ENCODE measurements at places on chromosomes 1 and 21.

- DNase-seq, result no peak
These were observed 211.7 kb upstream of the UBE2U start for GRCh38 chr1:63991685-63992084.

DNA sequence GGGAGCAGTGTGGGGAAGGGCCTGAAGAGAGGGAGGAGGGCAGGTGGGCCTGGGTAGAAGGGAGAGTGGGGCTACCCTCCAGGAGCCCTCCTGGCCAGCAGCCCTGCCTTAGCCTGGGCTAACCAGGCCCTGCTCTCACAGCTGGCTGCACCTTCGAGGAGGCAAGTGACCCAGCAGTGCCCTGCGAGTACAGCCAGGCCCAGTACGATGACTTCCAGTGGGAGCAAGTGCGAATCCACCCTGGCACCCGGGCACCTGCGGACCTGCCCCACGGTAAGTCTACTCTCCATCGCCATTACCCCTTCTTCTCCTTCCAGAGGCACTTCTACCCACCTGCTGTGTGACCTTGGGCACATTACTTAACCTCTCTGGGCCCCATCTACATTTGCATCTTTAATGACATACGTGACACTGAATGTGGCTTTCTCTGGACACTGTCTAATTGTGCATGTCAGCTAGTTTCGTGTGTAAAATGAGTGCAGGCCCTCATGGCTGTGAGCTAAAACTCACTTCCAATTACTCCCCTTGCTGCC is 18.9 kb downstream of the PTPRU start:
- no peak for DNase-seq

DNA sequence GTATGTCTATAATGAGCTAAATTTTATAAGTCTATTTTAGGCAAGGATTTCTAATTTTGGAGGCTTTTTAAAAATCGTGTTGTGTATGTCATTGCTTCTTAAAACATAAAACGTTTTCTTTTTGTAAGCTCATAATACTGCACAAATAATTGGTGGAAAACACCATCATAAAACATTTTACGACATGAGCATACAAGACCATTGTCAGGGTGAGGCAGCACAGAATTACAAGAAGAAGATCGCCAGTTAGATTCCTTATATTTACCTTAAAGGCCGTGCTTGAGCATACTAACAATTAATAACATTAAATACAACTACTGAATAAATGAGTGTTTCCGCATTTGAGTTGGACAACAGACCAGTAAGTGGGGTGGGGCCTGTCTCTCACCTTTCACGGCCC is 19.1 kb upstream of the LMX1A start:
- no peak for DNase-seq

DNA sequence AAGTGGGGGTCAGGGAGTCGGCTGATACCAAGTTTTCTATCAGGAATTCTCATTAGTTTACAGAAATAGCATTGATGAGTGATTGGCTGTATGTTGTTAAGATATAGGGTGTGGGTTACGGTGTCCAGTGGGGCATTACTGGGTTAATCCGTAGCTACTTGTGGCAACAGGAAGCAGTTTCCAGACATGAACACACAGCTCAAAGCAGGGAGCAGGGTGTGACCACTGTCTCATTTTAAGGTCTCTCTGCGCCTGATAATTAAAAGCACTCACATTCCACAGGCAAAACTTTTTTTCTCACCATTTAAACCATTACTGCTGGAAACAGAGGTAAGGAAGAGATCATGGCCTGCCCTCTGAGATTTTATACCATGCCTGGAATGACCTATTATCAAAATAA is 114.9 kb downstream of the SIK1 start:
- no peak for DNase-seq

GRCh38 chr1:160519642-160520435 is 3.2 kb downstream of the SLAMF6 start:
- DNase-seq, result no peak

DNA sequence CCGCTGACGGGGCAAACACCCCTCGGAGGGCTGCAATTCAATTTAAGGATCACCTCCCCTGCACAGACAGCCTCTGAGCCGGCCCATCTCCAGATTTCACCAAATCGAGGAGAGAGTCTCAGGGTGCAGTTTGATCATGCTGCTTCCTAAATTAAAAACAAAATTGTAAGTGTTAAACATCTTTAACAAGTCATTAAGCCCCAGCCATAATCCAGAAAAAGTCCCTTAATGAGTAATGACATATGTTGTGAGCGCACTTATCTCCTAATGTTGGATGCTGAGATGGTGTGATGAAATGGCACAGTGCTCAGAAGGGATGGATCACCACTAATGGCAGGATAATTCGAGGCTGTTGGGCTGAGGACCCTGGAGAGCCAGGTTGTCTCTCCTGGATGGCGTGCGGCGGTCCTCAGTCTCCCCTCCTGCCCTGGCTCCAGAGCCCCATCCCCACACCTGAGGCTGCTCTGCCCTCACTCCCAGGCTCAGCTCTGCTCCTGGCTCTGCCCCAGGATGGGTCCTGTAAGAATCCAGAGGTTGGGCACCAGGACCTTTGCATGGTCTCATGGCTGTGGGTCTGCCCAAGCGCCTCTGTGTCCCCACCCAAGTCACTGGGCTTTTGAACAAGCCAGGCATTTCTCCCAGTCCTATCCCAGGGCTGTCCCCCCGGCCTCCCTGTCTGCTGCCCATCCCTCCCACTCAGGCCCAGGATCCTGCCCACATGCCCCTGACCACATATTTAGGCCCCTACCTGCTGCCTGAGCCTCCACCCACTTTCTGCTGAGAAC is 224.4 kb upstream of the POU3F1 start:
- no peak for DNase-seq

GRCh38 chr1:216325946-216326345 is 97.3 kb downstream of the USH2A start:
- no peak for DNase-seq

- no peak for DNase-seq
These were observed 14.9 kb downstream of the ABCA4 start for GRCh38 chr1:94105957-94106529.

GRCh38 chr1:46820076-46820475 is 21.2 kb downstream of the CYP4B1 start:
- DNase-seq, result no peak

- no peak for DNase-seq
These were observed 665.7 kb downstream of the MRPL39 start for GRCh38 chr21:24941316-24942185.

GRCh38 chr1:117181630-117182041 is 29.1 kb downstream of the VTCN1 start:
- no peak for DNase-seq

DNA sequence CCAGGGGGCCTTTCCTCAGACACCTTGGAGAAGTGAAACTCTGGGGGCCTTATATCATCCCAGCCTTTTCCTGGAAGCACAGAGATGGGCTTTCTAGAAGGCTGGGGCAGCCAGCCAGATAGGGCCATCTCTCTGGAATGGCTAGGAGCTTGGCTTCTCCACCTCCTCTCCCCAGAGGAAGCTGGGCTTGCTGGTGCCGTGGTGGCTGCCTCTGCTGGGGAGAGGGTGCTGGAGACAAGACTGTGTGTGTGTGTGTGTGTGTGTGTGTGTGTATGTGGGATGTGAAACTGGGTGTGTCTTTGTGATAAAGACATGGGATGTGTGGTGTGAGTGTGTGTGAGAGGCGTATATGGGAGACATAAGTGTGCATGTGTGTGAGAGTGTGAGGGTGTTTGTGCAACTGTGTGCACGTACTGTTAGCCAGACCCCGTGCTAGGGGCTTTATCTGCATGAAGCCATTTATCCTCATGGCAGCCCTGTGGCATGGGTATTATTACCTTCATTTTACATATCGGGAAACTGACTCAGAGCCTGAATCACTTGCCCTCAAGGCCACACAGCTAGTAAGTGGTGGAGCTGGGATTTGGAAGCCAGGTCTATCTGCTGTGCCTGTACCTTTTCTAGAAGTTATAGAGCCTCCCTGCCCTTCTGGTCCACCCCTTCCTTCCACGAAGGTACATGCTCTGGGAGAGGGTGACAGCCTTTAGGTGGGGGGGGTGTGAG is 44.2 kb downstream of the PTPRU start:
- no peak for DNase-seq

DNA sequence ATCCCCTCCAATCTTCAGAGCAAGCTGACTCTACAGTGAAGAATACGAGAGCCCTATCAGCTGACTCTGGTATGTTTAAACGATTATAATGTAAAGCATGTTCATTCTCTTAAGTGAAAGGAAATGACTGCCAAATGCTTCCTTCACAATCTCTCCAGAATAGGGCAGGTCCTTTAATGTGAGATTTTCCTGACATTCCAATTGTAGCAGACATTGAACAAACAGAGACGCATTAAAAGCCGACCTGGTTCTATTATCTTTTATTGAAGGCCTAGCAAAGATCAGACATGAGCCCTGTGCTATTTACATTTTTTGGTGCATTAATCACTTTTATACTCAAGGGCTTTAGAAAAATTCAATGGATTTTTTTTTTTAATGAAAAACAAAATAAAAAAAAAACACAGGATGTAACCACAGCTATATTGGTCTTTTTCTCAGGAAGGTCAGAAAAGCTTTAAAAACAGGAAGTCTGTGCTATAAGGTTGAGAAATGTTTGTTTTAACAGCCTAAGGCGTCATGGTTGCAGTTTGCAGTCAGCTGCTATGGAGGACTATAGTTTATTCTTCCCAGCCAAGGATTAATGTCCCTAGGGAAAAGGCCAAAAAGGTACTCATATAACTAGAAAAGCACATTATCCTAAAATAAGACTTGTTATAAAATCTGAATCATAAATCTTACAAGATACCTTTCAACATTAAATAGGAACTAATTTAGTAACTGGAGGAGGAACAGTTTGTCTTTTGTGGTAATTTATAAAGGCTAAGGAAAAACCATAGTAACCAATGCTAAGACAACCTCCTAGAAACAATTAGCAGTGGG is 104.8 kb downstream of the RERE start:
- peak; percentile 45 for DNase-seq

DNA sequence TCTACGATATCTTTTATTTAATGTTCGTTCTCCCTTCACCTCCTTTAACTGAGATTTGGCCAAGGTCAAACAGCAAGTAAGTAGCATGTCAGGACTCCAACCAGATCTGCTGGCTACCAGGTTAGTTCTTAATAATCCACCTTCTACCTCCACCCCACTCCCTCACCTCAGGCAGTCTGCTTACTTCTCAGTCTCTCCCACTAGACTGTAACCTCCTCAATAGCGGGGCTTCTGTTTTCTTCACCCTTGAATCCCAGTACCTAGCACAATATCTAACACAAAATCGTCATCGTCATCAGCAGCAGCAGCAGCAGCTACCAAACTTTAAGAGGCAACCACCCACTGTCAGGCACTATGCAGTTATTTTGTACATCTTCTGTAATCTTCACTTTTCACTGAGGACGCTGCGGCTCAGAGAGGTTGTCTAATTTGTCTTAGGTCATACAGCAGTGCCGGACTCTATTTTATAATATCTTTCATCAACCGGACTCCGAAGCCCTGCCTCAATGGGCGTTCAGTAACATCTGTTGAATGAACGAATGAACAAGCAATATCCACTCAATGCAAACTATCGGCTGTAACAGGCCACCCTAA is 859 bp upstream of the MAGI3 start:
- no peak for DNase-seq

DNA sequence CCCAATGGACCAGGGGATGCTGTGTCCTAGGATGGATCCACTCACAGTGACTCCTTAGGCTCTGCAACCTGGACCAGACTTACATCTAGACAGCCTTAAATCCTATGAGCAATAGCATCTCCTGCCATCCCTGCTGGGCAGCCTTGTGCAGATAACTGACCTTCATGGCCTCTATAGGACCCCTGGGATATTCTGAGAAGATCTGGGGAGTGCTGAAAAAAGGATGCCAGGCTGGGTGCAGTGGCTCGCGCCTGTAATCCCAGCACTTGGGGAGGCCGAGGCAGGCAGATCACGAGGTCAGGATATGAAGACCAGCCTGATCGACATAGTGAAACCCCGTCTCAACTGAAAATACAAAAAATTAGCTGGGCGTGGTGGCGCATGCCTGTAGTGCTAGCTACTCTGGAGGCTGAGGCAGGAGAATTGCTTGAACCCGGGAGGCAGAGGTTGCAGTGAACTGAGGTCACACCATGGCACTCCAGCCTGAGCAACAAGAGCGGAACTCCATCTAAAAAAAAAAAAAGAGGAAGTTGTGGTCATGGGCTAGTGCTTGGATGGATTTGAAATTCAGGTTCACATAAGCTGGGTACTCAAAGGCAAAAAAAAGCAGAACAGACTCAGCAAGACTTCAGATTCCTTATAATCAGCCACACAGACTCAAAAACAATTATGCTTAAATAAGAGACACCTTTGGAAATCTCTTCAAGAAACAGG is 10.9 kb upstream of the SH2D1B start:
- DNase-seq, result no peak

GRCh38 chr1:212432272-212432660 is 454 bp upstream of the NENF start:
- no peak for DNase-seq

DNA sequence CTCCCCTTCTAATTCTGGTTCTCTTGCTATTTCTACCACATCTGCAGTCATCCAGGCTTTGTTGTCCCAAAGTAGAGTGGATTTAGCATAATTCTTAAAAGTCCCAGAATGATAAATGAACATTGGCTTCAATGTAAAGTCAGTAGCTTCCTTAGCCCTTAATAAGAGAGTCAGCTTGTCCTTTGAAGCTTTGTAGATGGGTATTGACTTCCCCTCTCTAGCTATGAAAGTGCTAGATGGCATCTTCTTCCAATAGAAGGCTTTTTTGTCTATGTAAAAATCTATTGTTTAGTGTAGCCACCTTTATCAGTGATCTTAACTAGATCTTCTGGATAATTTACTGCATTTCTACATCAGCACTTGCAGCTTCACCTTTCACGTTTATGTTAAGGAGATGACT is 181.4 kb upstream of the B3GALT2 start:
- no peak for DNase-seq

GRCh38 chr1:12016182-12016581 is 3.1 kb upstream of the MIIP start:
- DNase-seq, result no peak

DNA sequence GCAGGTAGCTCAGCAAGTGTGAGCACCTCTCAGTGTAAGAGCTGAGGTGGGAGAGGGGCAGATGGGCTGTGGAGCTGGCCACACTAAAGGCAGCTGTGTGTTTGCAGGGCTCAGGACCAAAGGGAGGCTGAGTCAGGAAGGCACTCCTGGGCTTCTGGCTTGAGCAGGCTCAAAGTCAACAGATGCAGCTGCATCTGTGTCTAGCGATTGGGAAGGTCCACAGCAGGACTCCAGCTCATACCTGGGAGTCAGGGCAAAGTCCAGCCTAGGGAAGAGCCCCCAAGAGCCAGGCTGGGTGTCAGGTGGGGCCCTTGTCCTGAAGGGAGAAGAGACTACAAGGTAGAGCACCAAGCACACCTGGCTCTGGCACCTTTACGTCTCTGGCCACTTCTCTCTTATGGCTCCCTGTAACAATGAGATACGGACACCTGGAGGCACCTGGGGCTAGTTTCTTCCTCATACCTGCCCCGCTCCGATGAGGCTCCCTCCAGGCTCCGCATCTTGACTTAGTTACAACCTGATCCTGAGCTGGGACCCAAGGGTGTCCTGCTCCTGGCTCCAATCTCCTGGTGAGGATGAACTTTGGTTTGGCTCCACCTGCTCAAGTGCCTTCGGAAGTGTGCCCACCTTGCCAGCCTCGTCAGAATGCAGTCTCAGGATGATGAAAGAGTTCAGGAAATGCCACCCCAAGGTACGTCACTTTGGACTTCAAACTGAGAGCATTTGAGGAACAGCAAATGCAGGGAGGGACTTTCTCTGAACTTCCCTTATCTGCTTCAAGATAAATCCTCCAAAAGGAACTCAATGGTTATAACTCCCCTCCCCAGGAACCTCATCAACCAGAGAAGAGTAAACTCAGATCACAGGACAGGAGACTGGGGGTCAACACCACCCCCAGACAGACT is 21.5 kb upstream of the SLC2A1 start:
- no peak for DNase-seq
